AG08396 (cell line): ENCODE measurements at places on chromosomes 4 and X.

DNA sequence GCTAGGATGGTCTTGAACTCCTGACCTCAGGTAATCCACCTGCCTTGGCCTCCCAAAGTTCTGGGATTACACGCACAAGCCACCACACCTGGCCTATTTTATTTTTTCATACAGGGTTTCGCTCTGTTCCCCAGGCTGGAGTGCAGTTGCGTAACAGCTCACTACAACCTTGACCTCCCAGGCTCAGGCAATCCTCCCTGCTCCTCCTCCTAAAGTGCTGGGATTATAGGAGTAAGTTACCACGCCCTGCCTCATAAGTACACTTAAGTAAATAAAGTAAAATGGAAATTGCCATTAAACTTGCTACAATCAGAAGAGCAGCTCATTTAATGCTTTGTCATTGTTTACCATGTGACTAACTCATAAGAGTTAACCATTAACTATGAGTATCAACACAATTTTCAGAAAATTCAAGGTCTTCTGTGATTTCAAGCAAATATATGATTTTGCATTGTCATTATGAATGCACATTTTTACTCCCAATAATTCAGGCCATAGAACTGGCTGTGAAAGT lies 12.3 kb downstream of the UGDH start:
- no peak for DNase-seq

DNA sequence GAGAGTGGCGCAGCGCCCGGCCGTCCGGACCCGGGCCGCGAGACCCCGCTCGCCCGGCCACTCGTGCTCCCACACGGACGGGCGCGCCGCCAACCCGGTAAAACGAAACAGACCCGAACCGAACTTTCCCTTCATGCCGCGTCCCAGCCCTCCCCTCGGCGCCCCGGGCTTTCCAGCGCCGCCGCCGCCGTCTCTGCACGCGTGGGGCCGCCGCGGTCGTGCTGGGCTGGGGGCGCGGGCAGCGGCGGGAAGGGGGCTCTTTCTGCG lies 222 bp downstream of the SMAD1 start:
- DNase-seq: no peak

GRCh38 chrX:64338296-64338695 lies 57.0 kb downstream of the MTMR8 start:
- no peak for DNase-seq

GRCh38 chr4:153997516-153997915 lies 208.6 kb upstream of the SFRP2 start:
- DNase-seq: no peak

DNA sequence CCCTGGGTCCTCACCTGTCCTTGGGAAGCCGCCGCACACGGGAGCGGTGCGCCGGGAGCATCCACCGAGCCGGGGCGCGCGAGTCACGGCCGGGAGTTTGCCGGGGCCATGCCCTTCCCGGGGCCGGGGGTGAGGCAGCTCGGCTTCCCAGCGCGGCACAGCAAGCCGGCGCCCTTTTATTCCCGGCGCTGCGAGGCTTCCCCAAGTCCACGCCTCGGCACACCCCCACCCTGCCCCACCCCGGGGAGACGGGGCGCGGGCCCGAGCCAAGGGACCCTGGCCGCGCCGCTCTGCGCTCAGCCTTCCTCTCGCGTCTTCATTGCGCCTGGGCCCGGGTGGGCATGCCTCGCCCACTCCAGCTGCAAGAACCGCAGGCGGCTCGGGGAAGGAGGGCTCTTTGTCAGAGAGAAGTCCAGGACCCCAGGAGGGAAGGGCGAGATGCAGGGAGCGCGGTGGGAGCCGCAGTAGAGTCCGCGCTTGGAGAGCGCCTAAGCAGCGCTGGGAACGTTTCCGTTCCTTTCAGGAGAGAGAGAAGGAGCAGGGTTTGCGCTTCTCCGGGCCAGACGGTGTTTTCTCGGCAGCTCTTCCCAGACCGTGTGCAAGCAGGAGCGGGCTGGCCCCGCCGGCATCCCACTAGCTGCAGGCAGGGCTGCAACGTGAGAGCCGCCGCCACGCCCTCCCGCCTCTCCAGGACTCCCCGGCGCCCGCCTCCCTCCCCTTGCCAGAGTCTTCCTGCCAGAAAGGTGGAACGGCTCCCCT lies at the start of gene MXRA5:
MXRA5 (minus strand) TSS at position 152 of the 759 bp plus-strand sequence. CDS start 2,819 bp downstream, outside the sequence.
- DNase-seq: peak; percentile 13

GRCh38 chr4:174080361-174080760 lies 203.1 kb downstream of the FBXO8 start:
- DNase-seq: no peak

- no peak for DNase-seq
These were observed 53.2 kb downstream of the MID1 start for GRCh38 chrX:10567136-10567535.

GRCh38 chr4:174324725-174325124 lies 41.0 kb downstream of the CEP44 start:
- no peak for DNase-seq

DNA sequence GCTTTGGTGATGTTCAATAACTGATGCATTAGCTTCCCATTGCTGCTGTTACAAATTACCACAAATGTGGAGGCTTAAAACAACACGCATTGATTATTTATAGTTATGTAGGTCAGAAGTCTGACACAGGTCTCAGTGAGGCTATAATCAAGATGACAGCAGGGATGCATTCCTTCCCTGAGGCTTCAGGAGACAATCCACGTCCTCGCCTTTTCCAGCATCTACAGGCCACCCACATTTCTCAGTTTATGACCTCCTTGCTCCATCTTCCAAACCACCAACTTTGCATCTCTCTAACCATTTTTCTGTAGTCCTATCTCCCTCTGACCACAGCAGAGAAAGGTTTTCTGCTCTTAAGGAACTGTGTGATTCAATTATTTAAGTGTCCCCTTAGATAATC lies 92.5 kb downstream of the GASK1B start:
- no peak for DNase-seq

- no peak for DNase-seq
These were observed 353.8 kb downstream of the PRDM5 start for GRCh38 chr4:120568731-120569130.

DNA sequence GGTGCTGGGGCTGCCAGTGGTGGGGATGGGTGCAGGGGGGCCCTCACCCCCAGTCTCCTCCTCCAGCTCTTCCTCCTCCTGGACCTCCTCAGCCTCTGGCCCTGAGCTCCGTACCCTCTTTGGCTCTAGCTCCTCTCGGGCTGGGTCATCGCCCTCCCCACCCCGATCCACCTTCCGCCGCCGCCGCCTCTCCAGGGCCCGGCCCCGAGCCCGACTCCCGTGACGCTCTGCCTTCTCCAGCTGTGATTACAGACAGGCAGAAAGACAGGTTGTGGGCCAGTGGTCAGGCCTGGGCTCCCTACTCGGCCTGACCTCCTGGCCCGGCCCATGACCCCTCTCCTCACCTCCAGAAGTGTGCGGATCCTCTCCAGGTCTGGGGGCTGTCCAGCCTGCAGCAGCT lies 31.9 kb downstream of the KDM5C start:
- no peak for DNase-seq

GRCh38 chr4:186728631-186729271 lies 5.1 kb upstream of the FAT1 start:
- DNase-seq: no peak

DNA sequence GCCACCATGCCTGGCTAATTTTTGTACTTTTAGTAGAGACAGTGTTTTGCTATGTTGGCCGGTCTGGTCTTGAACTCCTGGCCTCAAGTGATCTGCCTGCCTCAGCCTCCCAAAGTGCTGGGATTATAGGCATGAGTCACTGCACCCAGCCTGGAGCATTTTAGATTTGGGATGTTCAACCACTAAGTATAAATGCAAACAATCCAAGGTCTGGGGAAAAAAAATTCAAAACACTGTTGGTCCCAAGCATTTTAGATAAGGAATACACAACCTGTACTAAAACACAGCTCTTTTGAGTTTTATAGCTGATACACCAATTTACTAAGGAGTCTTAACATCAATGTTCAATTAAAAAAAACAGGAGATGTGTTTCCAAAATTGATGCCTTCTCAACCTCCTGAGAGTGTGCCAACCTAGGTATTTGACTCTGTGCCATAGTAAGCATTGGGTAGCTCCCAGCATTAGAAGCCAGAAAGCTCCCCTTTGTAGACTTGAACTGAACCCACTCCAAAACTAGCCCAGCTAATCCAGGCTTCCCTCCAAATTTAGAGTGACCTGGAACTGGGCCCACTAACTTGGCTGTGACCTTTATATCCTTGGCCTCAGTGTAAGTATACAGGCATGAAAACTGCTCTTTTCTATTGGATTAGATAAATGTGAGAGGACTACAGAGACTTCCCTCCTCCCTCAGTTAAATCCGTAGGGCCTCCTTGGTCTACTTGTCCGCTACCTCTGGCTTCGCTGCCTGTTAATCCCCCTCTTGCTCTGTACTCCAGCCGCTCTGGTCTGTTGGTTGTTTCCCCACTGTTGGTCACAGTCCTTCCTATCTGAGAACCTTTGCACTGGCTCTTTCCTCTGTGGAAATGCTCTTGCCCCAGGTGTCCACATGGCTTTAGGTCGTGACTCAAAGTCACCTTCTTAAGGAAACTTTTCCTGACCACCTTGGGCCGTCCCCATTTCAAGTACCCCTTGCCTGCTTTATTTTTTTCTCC lies 77.6 kb downstream of the CCKAR start:
- DNase-seq: no peak
